ENCODE measurements at places on chromosomes 7 and 10. TPM values are rescaled to one million over a fixed set of nuclear protein-coding genes. Genes with fewer than 3 reads are reported as not detected.

DNA sequence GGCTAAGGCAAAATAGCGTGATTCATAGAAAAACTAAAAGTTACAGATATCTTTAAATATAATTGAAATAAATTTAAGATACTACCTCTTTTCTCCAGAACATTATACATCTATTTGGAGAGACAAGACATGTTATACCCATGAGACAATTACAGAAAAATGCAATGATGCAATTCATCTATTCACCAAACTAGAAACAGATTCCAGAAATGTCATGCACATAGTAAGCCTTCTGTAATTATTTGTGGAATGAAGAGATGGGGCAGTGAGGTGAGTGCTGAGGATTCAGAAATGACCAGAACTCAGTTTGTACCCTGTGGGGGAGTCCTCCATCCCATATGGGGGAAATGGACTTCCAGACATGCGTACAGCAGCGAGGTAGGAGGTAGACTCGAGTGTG is 99.4 kb downstream of the MKX start:
- H3K27ac ChIP-seq = no peak overlapping the region
- H3K4me3 ChIP-seq = no peak overlapping the region
- peaks cover 24% of the 10 kb centered on the region for H3K27me3 ChIP-seq
- DNase-seq = no peak
- no peaks in the 10 kb centered on the region for H3K4me1 ChIP-seq

- DNase-seq = no peak
- H3K27me3 ChIP-seq = peaks cover 2% of the 10 kb centered on the region
- H3K4me3 ChIP-seq = no peak overlapping the region
- H3K36me3 ChIP-seq = no peaks in the 10 kb centered on the region
- no peak overlapping the region for H3K27ac ChIP-seq
Measured at GRCh38 chr10:45238896-45239295, 76.5 kb downstream of the OR13A1 start.

GRCh38 chr7:114417290-114417689 is 2.7 kb downstream of the FOXP2 start:
- H3K4me3 ChIP-seq = no peak overlapping the region
- DNase-seq = no peak
- no peaks in the 10 kb centered on the region for H3K27me3 ChIP-seq
- no peaks in the 10 kb centered on the region for H3K36me3 ChIP-seq
- H3K27ac ChIP-seq = no peak overlapping the region
- no peaks in the 10 kb centered on the region for H3K4me1 ChIP-seq

The ASB10 gene
- not detected for polyA plus RNA-seq

DNA sequence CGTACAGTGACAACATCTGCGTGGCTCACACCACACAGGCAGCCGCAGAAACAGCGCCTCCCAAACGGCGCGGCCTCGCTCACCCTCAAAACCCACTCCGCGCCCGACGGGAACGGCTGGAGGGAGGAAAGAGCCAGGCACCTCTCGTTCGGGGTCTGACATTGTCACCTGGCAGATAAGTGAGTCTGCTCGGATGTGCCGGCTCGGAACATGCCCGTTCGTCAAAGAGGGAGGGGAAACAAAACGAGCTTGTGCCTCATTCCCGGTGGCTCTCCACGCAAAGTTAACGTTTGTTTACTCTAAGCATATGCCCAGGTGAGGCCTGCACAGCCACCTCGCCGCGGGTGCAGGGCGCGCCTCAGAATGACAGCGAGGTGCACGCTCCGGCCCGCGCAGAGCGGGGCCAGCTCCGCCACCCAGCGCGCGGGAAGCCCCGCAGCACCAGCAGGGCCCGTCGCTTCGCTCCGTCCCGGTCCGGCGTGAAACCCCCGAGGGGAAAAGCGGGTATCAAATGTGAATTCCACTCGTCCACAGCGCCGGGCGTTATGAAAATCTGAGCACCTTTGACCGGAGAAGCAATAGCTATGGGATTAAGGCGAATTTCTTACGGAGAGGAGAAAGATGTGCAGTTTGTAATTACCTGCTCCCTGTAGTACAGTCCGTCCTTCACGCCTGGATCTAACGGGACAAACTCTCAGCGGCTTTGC is 13.1 kb downstream of the CNPY1 start:
- H3K36me3 ChIP-seq = no peaks in the 10 kb centered on the region
- H3K4me1 ChIP-seq = peaks cover 19% of the 10 kb centered on the region
- H3K4me3 ChIP-seq = peak overlapping the region; percentile 79
- H3K27ac ChIP-seq = no peak overlapping the region
- DNase-seq = no peak

DNA sequence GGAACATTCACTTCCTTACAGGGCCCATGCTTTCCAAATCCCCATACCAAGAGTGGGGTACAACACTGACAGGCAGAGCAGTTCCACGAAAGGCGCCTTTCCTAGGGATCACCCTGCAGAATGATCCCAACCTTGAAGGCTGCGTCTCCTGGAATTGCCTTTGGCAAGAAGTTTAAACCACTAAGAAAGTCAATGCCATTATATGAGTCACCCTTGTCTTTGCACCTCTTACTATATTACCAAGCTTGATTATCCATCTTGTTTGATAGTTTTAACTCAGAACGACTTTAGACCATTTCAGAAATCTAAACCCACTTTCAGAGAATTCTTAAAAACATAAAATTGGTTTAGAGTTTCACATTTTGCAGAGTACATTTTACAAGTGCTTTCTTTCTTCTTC is 282.1 kb downstream of the ARHGAP12 start:
- H3K4me3 ChIP-seq = no peak overlapping the region
- H3K4me1 ChIP-seq = no peaks in the 10 kb centered on the region
- DNase-seq = no peak

GRCh38 chr10:125840955-125841354 is 17.6 kb downstream of the BCCIP start:
- no peak overlapping the region for H3K27ac ChIP-seq
- no peak for DNase-seq
- no peaks in the 10 kb centered on the region for H3K27me3 ChIP-seq
- no peak overlapping the region for H3K4me3 ChIP-seq

Data from naive thymus-derived CD8-positive, alpha-beta T cell (primary cell).